SHP77 treated with DMSO at 0.1 percent for 48 hours (cell line): ENCODE measurements at places on chromosomes 7 and 10.
A peak's percentile ranks its signal among the peaks of the same experiment; 100 is the strongest.

GRCh38 chr7:91330866-91331265 lies 66.6 kb downstream of the FZD1 start:
- no peak for DNase-seq

DNA sequence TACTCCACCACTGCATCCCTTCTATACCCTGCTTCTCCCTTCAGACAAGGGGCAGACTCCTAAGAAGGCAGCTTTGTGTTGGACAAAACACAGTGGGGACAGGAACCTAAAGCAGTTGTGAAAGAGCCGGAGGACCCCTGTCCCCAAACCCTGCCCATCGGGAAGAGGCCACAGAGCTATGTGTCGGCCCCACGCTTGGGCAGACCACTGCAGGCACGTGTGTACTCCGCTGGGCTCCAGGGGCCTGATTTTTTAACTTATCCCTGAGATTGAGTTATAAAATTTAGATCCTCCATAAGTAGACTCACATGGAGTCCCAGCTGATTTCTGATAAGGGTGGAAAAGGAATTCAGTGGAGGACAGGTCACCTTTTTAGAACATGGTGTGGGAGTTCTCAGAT lies 310.5 kb downstream of the ADARB2 start:
- no peak for DNase-seq

DNA sequence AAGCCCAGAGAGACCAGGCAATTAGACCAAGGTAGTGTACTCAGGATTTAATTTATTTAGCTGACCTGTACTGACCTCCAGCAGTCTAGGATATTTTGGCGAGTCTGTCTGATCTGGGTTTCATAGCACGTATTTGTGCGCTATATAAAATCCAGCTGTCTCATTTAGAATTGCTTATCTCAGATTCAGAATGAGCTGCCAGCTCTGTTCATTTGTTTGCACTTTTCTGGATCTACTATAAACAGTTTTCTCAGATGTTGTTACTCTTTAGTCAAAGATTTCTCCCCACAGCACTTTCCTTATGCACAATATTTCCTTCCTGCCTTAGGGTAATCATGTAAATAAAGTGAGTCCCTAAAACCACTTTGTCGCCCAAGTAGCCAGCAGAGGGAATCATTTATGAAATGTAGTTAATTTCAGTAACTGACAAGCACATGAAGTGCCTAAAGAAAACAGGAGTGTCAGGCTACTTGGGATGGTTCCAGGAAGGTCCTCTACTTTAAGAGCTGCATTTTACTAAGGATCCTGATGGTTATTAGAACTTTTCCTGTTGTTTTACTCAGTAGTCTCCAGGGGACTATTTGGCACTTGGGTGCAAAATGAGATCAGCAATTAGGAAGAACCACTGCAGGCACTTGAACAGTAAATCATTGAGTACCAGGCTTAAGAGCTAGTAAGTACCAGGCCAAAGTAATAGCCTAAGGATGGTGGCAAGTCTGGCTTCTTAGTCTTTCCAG lies 226.4 kb downstream of the TWIST1 start:
- no peak for DNase-seq

DNA sequence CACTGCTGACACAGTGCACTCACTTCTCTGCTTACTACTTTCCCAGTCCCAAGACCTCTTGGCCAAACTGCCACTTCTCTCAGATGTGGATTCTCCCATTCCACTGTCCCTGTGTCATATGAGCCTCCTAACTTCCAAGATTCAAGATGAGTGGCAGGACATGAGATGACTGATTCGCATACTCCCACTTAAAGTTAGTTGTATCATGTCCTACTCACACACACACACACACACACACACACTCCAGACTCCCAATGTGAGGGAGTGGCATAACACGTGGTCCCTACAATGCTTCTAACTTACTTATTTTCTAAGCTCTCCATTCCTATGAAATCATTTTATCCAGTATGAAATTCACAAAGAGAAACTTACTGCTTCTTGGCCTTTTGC lies 67.0 kb upstream of the CAV2 start:
- no peak for DNase-seq

DNA sequence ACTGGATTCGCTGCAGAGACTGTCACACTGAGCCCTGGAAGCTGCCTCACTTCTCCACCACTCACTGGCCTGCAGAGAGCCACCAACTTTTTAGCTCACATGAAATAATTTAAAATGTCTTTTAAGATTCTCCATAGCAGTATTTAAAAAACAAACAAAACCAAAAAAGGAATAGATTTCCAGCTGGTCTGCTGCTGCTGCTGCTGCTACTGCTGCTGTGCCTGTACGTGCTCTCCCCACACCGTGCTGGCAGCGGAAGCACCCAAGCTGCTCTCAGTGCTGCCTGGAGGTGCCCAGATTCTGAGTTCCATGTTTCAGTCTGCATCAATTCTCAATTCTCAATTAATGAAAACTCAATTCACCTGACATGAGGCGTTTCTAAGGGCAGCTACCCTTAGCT lies 146.0 kb downstream of the USP6NL start:
- no peak for DNase-seq

DNA sequence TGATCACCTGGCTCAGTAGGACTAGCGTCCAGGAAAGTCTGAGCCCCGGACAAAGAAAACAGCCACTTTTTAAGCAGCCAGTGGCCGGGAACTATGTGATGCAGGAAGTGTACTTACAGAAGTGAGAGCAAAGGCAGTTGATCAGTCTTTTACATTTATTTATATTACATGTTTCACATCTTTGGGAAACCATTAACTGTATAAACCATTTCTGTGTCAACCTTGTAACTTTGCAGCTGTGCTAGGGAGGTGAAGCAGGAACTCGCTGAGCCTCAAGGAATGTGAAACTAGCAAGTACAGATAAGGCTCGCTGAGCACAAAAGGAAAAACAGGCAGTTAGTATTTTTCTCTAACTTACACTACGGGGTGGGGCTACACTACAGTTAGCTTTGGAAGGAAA lies 39.9 kb upstream of the HECW1 start:
- DNase-seq: no peak

DNA sequence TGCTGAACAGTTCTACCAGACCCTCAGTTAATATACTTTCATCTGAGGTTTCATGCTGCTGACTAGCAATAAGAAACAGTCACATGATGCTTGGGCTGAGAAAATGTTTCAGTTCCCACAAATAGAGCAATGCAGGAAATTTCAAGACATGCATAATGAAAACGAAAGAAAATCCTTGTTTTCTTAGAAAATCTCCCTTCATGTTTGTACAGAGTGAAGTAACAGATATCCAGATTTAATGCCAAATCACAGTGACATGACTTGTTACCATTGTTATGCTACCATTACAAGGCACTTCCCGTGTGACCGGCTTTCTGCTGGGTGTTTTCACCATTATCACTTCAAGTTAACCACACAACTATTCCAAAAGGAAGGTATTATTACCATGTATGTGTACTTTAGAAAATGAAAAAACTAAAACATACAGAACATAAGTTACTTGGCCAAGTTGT lies 121.7 kb downstream of the DOCK4 start:
- no peak for DNase-seq

DNA sequence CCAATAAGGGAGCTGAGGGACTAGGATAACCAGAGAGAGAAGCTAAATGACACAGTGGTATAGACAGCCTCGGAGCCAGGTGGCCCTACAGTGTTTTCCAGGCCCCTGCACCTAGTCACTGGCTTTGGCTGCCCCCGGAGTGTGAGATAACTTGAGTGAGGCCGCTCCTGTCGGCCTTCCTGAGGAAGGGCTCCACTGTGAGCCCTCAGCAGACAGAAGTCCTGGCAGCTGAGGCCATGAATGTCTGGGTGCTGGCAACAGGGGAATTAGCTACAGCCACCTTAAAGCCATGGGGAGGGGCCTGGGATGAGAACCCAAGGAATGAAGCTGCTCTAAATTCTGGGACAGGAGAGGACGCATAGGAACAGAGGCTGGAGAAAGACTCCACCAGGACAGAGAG lies 4.6 kb upstream of the GDF10 start:
- DNase-seq: no peak

- no peak for DNase-seq
Measured at GRCh38 chr10:21673668-21674067, 139.6 kb downstream of the MLLT10 start.

DNA sequence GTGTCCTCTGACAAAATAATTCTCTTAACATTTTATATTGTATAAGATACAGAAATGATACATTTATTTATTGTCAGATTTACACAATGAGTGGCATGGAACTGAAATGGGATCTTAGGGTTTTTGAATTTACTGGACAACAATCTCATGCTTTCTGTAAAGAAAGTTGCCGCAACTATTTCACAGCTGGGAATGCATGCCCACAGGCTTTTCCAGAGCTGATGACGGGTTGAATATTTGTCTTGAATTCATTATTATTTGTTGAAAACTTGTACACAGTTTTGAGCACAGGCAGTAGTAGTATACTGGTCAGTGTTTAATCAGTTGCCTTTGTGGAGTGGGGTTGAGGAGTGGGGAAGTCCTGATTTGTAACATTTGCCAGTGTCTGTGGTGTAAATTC lies 20.5 kb upstream of the MRC1 start:
- DNase-seq: no peak

DNA sequence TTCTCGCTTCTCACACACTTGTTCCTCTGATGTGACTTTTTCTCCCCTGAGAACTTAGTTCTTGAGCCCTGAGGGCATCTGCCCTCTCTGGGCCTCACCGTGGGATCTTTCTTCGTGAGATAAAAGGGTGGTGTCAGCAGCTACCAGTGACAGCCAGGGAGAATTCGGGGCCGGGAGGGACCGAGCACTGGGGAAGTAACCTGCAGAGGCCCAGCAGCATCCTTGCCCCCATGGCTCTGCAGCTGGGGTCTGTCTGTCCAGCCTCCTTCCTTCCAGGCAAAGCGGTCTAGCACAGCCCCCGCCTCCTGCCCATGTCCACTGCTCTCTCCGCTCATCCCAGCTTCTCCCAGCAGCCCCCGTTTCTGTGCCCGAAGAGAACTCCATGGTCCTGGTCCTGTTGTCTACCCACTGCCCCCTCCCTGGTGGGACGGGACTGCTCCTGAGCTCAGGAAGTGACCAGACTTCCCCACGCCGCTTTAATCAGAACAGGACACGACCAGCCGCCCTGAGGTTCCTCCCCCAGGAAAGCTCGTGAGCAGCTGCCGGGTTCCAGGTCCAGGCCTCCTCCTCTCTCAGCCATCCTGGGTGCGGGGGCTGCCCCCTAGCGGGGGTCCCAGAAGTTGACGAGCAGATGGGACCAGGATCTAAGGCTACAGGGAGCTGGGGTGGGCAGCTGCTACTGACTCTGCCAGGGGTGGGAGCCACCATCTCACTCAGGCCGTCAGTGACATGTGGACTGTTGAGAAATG lies 187.5 kb downstream of the WDR37 start:
- no peak for DNase-seq

- DNase-seq: peak; percentile 87
Measured at GRCh38 chr10:5583525-5584175, 58.9 kb downstream of the CALML3 start.

- no peak for DNase-seq
Measured at GRCh38 chr7:131194070-131194865, 133.4 kb upstream of the MKLN1 start.

DNA sequence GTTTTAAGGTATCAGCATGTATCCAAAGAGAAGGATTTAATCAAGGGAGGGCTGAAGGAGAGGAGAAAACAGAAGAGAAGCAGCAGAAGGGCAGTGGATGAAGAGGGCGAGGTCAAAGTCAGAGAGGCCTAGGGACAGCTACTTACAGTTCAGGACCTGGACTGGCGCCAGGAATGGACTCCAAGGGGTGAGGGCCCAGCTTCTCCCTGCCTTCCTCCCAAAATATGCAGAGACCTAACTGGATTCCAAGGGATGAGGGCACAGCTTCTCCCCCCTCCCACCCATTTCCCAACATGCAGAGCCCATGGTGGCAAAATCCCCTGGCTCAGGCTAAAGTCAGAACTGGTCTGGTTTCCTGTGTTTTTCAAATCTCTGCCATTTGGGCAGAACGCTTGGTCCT lies 3.4 kb upstream of the TCF7L2 start:
- no peak for DNase-seq

DNA sequence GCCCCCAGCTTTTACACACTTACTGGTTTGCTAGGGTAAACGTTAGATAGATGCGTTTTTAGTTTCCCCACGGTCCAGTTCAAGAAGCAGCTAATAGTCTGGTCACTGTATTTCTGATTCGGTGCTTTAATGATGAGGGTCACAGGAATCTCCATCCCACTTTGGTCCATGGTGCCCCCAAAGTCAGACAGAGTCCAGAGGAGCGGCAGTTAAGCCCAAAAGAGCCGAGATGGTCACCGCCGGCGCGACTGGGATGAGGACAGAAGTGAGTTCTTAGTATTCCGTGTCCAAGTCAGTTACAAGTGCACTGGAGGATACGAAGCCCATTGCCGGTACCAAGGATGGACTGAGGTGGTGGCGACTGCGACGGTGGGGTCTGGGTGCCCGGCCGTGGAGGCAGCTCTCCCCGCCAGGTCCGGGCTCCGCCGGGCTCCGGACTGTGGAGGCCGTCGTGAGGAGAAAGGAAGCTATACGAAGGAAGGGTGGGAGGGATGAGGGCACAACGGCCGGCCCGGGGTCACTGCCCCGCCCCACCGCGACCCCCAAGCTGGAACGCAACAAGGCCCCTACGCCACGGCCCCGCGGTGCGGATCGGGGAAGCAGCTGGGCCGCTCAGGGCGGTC lies 663 bp downstream of the HERPUD2 start:
- peak; percentile 33 for DNase-seq

DNA sequence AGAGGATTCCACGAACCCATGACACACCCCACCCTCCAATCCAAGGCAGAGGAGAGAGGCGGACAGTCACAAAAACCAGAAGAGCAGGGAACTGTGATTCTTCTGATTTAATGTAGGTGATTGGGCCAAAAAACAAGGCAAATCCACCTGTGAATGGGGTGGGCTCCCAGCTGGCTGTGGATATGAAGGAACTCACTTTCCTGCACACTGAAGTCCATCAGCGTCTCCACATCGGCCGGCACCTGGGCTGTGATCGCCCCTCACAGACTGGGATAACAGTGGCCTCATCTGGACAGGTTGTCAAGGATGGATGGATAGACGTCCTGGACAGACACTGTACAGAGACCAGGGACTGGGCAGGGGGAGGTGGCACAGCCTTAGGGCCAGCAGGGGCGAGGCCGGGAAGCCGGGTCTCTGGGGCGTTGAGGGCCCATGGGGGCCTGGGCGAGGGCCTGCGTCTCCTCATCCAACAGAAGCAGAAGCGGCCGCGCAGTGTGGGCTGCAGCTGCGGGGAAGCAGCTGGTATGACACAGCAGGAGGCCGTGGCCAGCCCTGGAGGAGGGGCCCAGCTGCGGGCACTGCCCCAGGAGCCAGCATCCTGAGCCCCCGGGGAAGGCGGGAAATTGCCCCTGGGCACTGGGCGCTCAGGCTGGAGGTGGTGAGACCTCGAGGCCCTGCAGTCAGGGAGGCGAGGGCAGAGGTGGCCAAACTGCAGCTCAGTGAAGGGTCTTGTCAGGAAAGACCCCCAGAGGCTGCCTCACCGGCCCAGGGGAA lies 54.2 kb downstream of the DIP2C start:
- peak; percentile 48 for DNase-seq
